CD4-positive, alpha-beta T cell treated with Interleukin-6 at 100 ng/mL for 8 hours (primary cell): ENCODE measurements at places on chromosomes 1 and 21.
A peak's percentile ranks its signal among the peaks of the same experiment; 100 is the strongest.

- DNase-seq, result no peak
These were observed 76.0 kb upstream of the PTGFRN start for GRCh38 chr1:116833718-116834117.

DNA sequence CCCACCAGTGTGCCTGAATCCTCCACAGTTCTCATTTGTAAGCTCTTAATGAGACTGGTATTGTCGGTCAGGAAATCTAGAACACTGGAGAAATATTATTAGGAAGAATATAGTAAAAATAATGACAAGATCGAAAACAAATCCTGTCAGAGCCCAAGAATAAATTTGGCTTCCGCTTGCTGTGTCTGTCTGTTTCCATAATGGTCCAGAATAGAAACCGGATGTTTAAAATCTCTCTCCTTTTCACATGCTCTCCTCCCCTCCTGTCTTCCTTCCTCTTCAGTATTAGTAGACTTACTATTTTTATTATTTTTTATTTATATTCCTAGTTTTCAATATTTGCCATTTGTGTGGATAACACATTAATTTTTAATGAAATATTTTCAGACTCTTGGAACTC is 187.7 kb downstream of the SDCCAG8 start:
- no peak for DNase-seq

DNA sequence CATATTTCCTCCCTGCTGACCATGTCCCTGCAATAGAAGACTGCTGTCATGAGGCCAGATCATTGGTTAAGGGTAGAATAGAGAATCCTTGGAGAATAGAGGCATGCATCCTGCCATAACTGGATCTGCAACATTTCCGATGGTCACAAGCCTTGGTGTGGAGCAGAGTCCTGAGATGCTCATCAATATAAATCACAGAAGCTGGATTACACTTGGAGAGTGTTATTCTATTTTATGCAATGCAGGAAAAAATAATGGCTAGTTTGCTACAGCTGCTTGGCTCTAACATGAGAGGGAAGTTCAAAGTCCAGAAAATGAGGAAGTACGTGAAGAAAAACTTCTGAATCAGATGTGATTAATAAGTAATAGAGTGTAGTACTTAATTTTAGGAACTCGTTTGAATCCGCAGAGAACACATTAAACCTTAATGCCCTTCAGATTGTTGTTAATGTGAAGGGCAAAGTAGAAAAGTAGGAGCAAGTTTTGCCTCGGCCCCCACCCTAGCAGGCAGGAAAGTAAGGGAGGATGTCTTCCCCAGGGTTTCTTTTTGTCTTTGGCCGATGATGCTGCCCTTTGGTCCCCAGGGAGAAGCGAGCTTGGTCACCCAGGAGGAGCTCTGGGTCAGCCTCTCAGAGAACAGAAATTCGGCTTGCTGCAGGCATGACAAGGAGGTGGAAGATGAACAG is 59.5 kb downstream of the KCNK1 start:
- no peak for DNase-seq

- no peak for DNase-seq
These were observed 1.8 kb downstream of the USP24 start for GRCh38 chr1:55213151-55213884.

GRCh38 chr1:213987422-213987926 is 299 bp upstream of the PROX1 start:
- no peak for DNase-seq

DNA sequence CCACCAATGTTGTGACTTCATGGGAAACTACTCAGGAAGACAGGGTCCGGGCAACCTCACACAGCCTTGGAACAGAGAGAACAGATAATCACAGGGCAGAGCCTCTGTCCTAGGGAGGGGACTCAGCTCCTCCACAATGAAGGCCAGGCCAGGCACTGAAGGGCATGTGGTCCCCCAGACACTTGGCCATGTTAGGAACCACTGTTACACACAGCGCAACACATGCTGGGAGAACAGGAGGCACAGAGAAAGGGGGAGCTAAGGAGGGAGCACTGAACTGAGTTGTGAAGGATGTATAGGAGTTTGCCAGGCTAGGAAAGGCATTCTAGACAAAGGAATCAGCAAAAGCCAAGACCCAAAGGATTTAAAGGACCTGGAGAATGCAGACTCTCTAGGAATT is 127.6 kb downstream of the DMRTB1 start:
- no peak for DNase-seq

- DNase-seq, result no peak
These were observed 1.4 kb upstream of the SKI start for GRCh38 chr1:2226525-2227345.

DNA sequence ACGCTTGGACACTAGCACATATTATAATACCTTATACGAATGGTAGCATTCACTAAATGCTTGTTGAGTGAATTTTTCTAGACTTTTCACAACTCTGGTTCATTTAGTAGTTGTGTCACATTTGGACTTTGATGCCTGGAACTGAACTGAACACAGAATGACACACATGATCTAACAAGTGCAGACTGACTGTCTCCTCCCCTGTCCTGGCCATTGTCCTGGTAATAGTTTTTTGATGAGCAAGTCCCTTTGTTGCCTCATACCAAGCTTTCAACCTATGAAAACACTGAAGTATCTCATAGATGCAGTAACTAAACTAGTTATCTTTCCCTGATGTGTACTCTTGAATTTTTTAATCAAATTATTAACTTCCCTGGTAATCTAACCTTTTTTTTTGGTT is 66.4 kb downstream of the LRRC8D start:
- no peak for DNase-seq

DNA sequence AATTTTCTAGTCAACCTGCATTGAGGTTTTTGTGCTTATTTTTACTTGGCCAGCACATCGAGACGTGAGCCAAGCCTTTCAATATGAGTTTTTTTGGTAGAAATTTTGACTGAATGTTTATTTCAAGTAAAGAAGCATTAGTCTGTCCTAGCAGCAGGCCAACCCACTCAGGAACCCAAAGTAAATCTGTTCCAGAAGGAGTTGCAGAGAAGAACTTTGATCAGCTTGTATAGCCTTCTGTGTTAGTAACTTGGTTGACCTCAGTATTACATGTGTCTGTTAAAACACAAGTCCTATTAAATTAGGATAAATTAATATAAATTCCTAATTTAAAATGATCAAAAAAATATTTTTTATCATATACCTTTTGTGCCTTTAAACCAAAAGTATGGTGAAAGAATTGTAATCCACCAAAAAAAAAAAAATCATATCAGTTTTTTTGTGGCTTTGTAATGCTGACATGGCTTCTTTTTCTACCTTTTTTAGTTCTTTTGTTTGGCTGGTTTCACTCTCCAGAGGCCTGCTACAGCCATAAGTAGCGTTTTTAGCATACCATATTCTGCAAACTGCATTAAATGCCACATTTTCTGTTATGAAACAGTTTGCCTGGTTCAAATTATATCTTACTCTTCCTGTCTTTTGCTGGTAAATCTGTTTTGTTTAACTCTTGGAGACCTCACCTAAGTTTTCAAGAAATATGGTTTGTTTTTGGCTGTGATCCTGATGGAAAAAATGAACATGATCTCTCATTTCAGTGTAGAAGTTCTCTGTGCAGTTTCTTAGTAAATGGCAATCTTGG is 39.5 kb downstream of the ATF6 start:
- no peak for DNase-seq

DNA sequence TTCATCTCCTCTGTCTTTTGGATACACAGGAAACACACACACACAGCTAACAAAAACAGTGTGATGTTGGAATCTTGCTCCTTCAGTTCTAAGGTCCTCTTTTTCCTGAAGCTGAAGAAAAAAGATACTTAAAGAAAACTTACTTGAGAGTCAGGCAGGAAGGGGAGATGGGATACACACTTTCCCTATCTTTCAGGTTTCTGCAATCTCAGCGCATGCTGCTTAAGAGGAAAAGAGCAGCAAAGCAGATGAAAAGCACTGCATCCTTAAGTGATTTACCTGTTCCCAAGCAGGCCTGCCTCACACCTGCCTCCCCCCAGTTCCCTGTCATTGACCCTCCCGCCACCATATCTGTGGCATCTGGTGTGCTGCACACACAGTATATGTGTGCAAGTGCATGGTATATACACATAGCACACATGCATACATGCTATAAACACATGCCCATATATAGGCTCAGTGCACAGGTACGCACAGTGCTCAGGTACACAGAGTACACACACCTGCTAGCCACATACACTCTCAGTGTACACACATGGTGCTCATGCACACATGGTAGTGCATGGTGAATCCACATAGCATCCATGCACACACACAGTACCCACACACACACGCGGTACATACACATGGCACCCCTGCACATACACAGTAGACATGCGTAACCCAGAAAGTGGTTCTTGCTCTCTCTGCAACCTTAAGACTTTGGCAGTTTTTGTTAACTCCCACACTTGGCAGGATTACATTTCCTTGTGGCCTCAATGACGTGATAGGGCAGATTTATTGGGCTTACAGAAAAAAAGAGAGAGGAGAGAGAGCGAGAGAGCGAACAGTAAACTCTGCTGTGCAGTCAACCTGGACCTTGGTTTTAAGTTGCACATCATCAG is 166.9 kb downstream of the TOMM20 start:
- DNase-seq, result no peak

DNA sequence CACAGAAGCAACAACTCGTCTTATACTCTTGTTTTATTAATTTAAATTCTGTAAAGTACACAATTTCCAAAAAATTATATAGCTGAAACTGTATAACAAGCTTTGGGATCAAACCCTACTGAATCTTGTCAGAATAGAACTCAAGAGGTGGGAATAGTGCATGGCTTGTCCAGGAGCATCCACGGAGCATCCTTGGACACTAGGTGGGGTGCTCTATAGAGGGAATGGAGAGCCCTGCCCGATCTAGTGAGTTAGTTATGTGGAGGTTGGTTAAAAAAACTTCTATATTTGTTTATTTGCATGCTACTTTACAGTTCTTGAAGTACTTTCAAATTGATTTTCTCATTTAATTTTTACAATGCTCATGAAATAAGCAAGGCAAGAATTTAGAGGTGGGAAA is 28.3 kb downstream of the ROR1 start:
- DNase-seq, result no peak

- no peak for DNase-seq
These were observed 1.3 kb upstream of the CFAP74 start for GRCh38 chr1:2004856-2005255.

DNA sequence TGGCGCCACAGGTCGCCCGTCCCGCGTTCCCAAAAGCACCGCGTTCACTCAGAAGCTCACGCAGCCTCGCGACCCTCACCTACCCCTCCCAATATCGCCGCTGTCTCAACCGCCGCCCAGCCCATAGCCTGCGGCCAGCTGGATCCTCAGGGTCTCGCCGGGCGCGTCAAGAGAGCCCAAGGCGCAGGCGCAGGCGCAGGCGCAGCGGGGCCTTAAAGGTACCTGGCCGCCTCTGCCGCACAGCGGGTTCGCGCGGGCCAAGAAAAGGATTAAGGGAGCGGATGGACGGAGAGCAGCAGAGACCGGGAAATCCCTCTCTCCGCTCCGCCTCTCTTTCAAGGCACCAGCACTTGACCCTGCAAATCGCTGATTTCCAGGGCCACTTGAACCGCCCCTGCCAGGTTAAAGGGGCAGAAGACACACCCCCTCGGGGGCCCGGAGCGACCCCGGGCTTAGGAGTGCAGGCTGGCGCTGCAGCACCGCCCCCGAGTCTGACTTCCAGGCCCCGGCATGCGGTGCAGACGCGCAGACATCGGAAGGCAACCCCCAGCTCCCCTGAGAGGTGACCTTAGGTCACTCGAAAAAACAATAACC is at the start of gene NBPF20:
Gene NBPF20, minus strand, starts transcription at position 168 of the 594 bp plus-strand sequence. CDS start 20,331 bp downstream, outside the sequence.
- peak; percentile 74 for DNase-seq

DNA sequence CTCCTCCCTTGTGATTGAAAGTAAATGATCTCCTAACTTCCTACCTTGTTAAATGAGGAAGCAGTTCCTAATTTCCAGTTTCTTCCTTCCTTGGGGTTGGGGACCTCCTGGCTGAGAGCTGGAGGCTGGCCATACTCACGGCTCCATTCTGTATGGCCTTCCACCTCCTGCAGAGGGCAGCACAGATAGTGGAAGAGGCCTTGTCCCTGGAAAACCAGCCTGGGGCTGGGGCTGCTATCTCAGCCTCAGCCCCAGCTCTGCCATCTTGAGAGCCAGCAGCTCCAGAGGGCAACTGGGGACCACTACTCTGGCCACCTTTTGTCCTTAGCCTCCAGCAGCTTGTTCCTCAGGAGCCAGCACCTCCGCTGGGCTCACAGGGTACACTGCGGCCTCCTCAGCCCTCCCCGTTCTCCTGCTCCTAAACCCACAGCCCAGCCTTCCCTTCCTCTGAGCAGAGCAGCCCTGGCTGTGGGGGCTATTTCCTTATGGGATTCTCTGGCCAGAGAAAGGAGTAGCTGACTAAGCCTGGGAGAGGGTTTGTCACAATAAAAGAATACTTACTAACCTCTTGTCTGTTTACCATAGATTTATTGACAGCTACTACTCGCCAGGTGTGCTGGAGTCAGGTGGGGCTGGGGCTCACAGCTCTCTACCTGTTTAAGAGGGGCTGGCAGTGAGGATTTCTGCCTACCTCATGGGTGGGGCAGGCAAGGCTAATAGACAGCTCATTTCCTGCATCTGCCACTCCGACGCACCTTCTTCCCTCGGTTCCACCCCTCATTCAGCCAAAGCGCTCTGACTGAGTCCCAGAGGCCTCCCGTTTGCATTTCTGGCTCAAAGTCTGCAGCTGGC is 6.3 kb downstream of the TMEM234 start:
- peak; percentile 60 for DNase-seq

DNA sequence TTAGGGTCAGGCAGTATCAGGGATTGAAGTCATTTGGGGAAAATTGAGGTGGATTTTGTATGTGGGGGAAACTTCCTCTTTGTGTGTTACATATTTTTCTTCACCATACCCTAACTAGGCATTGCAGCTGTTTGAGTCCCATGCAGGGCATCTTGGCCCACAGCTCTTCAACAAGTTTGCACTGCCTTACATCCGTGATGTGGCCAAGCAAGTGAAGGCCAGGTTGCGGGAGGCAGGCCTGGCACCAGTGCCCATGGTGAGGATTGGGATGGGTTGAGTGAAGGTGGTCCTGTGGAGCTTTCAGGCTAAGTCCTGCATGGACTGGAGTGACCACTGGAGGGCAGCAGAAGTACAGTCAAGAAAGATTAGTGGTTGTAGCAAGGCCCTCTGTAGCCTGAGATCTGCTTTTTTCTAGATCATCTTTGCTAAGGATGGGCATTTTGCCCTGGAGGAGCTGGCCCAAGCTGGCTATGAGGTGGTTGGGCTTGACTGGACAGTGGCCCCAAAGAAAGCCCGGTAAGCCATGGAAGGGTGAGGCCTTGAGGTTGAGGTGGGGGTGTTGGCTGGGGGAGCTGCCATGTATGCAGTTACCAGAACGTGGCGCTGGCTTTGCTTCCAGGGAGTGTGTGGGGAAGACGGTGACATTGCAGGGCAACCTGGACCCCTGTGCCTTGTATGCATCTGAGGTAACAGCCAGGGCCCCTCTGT is 2.4 kb downstream of the UROD start:
- DNase-seq, result peak; percentile 80
